NCI-H226 (cell line): ENCODE measurements at places on chromosomes 5 and 9.

GRCh38 chr5:96789794-96790330, 17.9 kb downstream of the ERAP1 start:
- peak; percentile 10 for DNase-seq

DNA sequence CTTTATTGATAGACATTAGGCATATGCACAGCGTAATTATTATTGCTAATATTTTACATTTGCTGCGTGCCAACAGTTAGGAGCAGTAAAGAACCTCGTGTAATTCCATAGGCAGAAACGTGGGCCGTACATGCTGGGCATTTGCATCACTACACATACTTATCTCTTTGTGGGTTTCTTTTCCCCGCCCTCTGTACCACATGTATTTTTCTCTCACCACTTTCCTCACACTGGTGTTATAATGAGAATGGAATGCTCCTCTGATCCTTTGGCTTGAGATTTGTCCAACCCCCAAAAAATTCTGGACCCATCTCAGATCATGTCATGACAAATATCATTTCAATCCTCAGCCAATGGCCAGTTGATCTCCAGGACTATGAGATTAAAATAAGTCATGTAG, 1952.6 kb upstream of the WWC1 start:
- peak; percentile 88 for DNase-seq

DNA sequence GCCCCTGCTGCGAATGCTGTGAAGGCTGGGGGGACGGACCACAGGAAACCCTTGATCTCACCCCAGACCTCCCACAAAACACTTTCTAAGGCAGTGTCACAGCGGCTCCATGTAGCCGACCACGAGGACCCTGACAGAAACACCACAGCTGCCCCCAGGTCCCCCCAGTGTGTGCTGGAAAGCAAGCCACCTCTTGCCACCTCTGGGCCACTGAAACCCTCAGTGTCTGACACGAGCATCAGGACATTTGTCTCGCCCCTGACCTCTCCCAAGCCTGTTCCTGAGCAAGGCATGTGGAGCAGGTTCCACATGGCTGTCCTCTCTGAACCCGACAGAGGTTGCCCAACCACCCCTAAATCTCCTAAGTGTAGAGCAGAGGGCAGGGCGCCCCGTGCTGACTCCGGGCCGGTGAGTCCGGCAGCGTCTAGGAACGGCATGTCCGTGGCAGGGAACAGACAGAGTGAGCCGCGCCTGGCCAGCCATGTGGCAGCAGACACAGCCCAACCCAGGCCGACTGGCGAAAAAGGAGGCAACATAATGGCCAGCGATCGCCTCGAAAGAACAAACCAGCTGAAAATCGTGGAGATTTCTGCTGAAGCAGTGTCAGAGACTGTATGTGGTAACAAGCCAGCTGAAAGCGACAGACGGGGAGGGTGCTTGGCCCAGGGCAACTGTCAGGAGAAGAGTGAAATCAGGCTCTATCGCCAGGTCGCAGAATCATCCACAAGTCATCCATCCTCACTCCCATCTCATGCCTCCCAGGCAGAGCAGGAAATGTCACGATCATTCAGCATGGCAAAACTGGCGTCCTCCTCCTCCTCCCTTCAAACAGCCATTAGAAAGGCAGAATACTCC, 84.7 kb downstream of the GOLPH3 start:
- no peak for DNase-seq

DNA sequence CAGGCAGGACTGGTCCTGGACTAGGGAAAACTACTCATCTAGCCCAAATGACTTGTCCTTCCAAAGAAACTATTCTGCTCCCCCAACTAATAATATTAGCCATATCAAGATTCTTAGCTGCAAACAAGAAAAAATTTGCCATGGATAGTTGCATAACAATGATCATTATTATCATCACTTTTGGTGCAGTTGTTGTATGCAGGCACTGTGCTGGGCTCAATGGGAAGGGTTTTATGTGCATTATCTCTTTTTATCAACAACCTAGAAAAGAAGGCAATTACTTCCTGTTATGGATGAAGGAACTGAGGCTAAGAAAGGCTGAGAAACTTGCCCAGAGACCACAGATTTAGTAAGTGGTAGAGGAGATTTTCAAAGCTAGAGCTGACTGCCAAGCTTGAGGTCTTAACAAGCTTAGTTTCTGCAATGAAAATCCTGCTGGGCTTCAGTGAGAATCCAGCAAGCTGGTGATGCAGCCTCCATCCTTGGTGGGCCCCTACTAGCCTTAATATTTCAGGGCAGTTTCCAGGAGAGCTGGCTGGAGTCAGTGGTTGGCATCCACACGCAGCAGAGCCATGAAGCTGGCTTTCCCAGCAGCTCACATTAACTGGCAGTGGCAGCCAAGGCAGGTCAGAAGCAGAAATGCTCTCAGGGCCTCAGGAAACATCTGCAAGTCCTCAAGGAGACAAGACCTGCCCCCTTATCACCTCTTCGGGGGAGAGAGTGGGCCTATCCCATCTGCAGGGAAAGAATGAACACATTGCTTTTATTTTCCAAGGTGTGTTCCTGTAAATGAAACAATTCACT, 20.5 kb upstream of the MEGF9 start:
- no peak for DNase-seq

- no peak for DNase-seq
Measured at GRCh38 chr9:3125602-3126405, 281.9 kb upstream of the PUM3 start.
